ENCODE measurements at places on chromosomes 5 and 9.

GRCh38 chr5:157956271-157956885, 97.4 kb upstream of the CLINT1 start:
- DNase-seq = no peak

- DNase-seq = no peak
These were observed 31.4 kb upstream of the ANKRD55 start for GRCh38 chr5:56264417-56265025.

DNA sequence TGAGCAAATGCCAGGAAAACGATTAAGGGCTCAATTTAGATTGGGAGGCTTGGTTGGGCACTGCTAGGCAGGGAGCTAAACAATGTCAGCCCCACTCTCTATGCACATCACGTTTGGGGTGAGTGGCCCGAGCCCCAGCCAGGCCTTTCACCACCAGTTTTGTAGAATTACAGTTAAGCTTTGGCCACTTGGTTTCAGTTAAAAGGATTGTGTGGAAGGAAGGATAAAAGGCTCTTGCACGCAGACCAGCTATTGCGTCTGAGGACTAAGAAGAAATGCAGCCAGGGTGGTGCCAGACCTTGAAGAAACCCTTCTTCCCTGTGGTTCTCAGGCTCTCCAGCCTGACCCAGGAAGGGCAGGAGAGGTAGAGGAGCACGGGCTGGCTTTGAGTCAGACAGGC, 125.3 kb upstream of the SLC44A1 start:
- no peak for DNase-seq

DNA sequence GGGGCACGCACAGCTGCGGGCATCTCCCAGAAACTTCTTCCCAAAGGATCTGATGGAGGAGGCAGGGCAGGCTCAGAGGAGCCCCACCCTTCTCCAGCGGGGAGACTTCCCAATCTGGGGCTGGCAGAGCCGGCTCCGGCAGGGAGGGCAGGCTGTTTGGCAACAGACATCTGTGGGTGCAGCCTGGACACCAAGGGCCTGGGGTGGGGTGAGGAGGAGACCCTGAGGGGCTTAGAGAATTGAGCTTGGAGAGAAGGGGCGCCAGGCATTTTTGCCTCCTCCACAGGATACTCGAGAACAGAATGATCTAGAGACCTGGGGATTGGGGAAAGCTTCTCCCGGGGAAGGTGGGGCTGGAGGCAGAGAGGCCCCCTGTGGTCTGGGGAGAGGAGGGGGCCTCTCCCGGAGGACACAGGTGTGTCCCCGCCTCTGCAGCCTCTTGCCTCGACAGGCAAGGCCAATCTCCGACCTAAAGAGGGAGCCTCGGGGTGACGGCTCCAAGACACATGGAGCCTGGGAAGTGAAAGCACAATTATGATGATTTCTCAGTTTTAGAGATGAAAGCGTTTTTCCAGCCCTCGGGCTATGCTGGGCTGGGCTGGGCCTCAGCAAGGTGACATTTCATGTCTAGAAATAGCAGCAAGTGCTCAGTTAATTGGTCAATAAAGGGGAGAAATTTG, 8.4 kb downstream of the LHX3 start:
- no peak for DNase-seq

- no peak for DNase-seq
These were observed 21.2 kb upstream of the RNU6ATAC start for GRCh38 chr9:134185536-134186011.

Measured in NCI-H2107 (cell line).